ENCODE measurements at places on chromosomes 2 and 18.
A peak's percentile ranks its signal among the peaks of the same experiment; 100 is the strongest.

GRCh38 chr2:145029081-145029480 lies 509.2 kb upstream of the ZEB2 start:
- no peak for DNase-seq

DNA sequence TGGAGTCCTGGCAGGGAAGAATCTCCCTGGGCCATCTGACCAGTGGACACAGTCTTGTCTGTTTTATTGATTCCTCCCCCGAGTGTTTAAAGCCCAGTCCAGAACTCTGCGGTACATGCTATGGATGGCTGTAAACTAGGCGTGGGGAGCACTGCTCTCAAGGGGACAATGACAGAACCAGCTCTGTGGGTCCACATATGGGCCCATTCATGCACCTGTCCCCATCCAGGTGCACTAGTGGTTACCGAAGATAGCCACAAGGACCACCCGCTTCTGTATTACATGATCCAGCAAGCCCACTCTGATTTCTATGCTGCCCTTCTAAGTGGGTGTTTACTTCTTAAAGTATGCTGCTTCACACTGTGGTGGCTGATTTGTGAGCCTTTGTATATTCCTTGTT lies 21.0 kb downstream of the CHST10 start:
- no peak for DNase-seq

- DNase-seq = no peak
These were observed 51.5 kb upstream of the MGAT5 start for GRCh38 chr2:134202371-134202770.

- no peak for DNase-seq
These were observed 1402.0 kb upstream of the PIK3C3 start for GRCh38 chr18:40553029-40553428.

- no peak for DNase-seq
These were observed 1288.0 kb upstream of the ZEB2 start for GRCh38 chr2:145807968-145808367.

DNA sequence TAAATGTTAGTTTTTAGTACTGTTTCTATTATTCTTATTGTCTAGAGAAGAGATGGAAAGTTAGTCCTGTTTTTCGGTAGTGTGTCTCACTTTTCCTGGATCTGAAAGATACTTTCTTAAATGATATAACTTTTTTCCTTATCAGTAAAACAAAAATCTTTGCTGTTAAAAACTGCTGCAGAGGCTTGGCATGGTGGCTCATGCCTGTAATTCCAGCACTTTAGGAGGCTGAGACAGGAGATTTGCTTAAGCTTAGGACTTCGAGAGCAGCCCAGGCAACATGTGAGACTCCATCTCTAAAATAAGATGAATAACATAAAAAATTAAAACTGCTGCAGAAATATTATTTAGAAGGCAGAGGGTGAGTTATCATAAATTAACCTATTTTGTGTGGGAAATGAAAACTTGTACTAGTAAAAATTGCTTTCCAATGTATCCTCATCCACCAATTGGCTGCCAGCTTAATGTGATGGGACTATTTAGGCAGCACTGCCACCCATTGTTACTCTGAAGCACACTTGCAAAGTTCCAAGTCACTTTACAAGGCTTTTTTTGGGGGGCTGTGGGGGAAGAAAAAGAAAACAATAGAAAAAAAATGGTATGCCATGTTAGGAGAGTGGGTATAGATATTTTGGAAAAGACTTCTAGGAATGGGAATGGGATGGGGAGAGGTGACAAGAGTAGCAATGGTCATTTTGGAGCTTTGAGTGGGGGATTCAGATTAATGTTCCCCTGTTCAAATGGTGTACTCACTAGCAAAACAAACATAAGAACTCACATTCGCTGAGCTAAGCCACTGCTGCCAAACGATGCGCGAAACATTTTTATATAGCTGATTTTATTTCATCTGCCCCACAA lies 62.7 kb downstream of the MEIS1 start:
- DNase-seq = no peak

GRCh38 chr2:143513081-143513480 lies 383.9 kb downstream of the ARHGAP15 start:
- DNase-seq = no peak

GRCh38 chr2:142065700-142066099 lies 65.1 kb downstream of the LRP1B start:
- no peak for DNase-seq

- DNase-seq = no peak
These were observed 87.1 kb downstream of the MEP1B start for GRCh38 chr18:32276906-32277305.

DNA sequence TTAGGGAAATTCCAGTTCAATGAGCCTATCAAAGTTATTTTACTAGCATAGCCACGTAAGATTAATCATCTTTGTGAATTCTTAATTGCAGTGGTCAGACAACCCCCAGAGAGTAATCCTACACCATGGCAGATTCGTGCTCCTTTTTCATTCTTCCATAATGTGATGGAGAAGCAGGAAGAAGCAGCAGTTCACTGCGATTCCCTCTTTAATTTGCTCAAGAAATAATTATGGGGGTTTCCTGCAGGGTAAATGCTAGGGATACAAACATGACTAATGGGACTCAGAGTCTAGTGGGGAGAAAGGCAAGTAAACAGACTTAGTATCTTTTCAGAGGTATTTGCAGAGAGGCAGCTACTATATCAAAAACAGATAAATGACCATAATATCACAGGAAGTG lies 175.8 kb upstream of the HNRNPA3 start:
- DNase-seq = no peak

DNA sequence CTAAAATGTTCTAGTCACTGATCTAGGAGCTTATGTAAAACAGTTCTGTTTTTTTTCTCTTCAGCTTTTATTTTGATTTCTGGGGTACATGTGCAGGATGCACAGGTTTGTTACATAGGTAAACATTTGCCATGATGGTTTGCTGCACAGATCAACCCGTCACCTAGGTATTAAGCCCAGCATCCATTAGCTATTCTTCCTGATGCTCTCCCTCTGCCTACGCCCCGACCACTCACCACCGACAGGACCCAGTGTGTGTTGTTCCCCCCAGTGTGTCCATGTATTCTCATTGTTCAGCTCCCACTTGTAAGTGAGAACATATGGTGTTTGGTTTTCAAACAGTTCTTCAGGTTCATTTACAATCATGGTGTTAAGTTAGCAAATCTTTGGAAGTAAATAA lies 84.8 kb upstream of the PROKR1 start:
- no peak for DNase-seq

DNA sequence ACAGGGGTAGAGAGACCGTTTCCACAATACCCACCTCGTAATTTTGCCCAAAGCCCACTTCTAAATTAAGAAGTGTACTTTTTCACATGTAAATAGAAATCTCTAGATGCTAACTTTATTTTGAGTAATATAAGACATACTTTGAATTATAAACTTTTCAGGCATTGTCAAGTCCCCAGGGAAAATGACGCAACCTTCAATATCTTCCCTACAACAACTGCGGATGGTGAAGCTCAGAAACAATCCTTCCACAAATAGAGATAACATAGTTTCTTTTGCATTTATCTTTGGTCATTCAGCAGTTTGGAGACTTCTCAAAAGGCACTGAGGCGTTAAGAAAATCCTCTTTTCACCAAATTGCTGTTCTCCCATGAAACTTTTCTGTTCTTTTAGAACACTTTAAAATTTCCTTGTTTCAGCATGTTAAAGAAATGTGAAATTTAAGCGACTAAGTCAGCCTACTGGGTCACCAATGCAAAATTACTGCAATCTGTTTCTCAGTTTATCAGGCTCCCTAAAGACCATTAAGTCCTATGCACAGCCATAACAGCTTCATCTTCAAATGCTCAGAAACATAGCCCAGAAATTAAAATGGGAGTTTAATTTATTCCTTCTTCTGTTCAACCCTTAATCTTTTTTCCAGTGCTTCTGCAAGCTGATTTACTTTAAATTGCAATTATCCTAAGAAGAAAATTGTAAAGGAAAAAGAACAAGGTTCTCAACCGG lies 118.3 kb upstream of the DNAJC10 start:
- no peak for DNase-seq

- DNase-seq = no peak
These were observed 43.0 kb downstream of the INO80C start for GRCh38 chr18:35454803-35455202.

GRCh38 chr2:193627927-193628272 lies 1433.2 kb upstream of the TMEFF2 start:
- no peak for DNase-seq

- DNase-seq = no peak
These were observed 823.0 kb upstream of the SOX11 start for GRCh38 chr2:4869154-4869553.

DNA sequence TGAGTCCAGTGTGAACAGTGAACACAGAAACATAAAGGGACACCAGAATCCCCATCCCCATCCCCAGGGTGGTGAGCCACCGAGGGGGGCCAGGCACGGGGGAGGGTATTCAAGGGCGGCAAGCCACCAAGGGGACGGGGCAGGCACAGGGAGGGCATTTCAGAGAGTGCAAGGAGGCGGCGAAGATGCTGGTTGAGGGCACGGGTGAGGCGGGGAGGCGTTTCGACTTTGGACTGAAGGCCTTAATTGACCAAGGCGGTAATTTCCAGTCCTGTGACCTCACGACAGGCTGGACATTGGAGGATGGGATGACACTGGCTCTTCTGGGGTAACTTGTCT lies 70.4 kb downstream of the ODC1 start:
- DNase-seq = no peak

- no peak for DNase-seq
These were observed 208.4 kb downstream of the CDH20 start for GRCh38 chr18:61541673-61542072.

- no peak for DNase-seq
These were observed 234.3 kb downstream of the AGAP1 start for GRCh38 chr2:235727891-235728799.

- no peak for DNase-seq
These were observed 18.0 kb downstream of the SUCLG1 start for GRCh38 chr2:84441036-84441435.

- DNase-seq = no peak
These were observed 22.2 kb downstream of the GRHL1 start for GRCh38 chr2:9973690-9974089.

DNA sequence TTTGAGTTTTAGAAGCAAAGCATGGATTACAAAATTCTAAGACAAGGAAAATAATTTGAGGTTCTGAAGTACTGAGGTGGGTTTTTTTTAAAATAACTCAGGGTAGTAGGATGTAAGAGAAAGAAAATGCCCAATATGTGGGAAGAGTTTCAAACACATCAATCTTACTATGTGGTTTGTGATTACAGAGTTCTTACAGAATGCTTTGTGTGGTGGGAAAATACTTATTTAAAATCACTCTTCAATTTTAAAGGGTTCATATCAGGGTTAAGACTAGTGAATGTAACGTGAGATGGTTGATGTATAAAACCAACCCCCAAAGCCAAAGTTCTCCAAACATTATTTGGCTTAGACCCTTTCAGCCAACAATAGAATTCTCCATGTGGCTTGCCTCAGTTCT lies 173.5 kb downstream of the UBE2E3 start:
- DNase-seq = no peak

GRCh38 chr2:212337486-212338343 lies 200.9 kb downstream of the ERBB4 start:
- DNase-seq = no peak

GRCh38 chr2:120565929-120566328 lies 169.7 kb upstream of the GLI2 start:
- DNase-seq = no peak

DNA sequence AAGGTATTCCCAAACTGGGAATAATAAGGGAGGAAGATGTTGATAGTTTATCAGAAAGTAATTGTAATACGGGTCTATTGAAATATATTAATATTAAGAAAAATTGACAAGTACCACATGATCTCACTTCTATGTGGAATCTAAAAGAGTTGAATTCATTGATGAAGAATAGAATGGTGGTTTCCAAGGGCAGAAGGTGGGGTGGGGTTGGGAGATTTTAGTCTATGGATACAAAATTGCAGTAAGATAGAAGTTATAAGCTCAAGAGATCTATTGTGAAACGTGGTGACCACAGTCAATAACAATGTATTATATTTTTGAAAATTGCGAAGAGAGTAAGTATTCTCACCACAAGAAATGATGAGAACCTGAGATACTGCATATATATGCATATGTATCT lies 38.9 kb downstream of the COL3A1 start:
- DNase-seq = no peak

GRCh38 chr2:161004379-161004778 lies 155.8 kb upstream of the TANK start:
- DNase-seq = no peak

DNA sequence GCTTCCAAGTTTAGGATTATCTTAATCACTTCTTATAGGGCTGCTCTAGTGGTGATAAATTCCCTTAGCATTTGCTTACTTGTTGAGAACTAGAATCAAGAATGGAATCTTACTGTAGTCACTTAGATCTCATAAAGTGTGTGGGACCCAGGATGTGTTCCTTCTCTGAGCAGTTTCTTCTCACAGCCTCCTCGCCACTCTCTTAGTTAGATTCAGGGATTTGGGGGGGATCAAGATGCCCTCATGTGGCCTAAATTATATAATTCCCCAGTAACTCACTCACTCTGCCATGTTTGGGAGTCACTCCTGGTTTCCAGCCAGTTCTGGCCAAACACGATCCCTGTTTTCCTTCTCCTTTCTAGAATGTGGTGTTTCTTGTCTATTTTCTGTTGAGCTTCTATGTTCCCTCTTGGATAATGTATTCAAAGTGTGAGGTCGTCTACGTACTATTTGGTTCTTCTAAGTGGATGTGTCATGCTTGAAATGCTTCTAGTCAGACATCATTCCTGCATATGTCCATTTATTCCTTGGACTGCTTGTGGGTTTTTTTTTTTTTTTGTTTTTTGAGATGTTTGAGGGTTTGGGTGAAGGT lies 414.9 kb upstream of the SYT4 start:
- peak; percentile 55 for DNase-seq

DNA sequence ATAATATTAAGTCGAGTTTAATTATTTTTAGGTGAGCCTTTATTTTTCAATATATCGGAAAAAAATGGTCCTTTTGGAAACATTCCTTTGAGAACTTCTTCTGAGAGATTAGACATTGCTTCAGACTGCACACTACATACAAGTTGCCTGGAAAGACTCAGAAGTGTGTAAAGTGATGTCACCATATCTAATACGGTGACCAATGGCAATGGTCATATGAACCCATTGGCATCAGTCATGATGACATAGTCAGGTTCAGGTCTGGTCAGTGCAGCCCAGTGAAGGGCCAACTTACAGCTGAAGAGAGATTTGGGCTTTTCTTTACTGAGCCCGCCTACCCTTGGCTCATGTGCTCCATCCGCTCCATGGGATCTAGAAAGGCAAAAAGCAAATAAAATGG lies 283.5 kb upstream of the EPAS1 start:
- DNase-seq = no peak

DNA sequence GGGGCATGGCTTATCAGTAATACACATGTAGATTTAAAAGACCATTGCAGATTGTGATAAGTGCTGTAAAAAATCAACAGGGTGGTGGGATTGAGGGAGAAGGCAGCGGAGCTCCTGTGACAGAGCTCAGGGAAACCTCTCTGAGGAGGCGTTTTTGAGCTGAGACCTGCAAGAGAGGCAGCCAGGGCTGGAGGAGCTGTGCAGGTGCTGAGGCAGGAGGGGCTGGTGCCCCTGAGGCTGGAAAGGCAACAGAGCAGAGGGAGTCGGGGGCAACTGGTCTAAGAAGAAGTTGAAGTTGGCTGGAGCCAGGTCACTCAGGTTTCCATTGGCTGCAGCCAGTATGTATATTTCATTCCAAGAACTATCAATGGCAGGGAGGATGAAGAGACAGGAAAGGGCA lies 47.6 kb downstream of the KLHL29 start:
- no peak for DNase-seq

Measured in kidney epithelial cell (primary cell).